ENCODE measurements at places on chromosomes 2 and 18.
A peak's percentile ranks its signal among the peaks of the same experiment; 100 is the strongest.

DNA sequence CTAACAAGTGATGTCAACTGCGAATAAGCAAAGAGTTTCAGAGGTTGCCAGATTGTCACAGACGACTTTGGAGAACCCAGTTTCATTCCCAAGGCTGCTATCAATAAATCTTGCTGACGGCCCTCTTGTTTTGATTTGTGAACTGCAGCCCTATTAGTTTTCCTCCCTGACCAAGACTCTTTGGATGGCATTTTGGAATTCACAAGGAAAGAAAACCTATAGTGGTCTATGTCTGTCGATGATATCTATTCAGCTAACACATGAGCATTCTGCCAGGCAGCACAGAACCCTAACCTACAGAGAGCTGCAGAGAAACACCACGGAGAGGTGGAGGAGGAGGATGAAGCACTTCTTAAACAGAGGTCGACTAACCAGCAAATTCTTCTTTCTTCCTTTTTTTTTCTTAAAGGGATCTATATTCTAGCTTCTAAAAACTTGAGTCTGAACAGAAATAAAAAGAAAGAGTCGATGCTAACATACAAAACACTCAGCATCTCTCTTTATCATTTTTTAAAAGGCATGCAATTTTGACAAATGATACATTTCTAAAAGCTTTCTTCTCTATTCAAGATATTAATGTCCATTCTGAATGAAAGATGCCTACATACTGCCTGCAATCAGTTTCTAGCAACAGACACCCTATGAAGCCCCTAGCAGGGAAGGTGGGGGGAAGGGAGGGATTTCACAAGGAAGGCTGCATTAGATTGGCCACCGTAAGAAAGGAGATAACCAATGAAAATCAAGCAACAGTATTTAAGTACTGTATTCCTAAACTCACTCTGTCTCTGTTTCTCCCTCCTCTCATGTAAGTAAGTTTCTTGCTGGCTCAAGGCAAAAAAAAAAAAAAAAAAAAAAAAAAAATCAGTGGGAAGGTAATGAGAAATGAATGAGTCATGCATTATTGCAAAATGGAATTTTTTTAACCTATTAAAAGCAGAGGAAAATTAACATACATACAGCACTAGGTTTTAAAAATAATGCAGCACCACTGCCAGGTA lies 83.0 kb upstream of the CHRNA1 start:
- peak; percentile 78 for DNase-seq

GRCh38 chr2:31386648-31387047 lies 27.9 kb downstream of the XDH start:
- DNase-seq = no peak

DNA sequence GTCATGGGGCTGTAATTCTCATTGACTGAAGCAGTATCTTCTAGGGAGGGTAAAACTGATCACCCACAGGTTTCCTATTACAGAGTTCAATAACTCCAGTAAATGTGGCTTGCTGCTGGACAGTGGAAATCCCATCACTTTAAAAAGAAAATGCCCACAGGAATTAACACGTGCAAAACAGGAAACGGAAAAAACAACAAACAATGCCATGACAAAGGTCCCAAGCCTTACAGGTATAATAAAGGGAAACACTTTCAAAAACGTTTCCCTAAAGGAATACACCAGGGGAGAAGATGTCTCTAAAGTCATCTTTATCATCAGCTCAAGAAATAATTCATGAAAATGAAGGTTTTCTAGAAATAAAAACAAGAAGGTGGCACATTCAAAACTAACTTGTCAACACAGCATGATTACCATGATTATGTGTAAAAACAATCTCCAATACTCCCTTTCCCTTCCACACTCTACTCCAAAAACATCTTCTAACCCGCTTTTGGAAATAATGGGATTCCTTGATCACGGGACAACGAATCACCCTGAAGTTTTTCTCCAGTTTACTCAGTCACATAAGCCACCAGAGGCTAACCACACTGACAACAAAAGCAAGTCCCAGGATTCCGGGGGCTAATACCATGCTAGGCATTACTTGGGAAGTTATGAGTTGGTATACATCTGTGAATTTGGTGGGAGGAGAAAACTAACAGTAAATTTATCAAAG lies 167.9 kb downstream of the TCF4 start:
- DNase-seq = no peak

- no peak for DNase-seq
Measured at GRCh38 chr2:2832657-2833056, 501.6 kb upstream of the MYT1L start.

DNA sequence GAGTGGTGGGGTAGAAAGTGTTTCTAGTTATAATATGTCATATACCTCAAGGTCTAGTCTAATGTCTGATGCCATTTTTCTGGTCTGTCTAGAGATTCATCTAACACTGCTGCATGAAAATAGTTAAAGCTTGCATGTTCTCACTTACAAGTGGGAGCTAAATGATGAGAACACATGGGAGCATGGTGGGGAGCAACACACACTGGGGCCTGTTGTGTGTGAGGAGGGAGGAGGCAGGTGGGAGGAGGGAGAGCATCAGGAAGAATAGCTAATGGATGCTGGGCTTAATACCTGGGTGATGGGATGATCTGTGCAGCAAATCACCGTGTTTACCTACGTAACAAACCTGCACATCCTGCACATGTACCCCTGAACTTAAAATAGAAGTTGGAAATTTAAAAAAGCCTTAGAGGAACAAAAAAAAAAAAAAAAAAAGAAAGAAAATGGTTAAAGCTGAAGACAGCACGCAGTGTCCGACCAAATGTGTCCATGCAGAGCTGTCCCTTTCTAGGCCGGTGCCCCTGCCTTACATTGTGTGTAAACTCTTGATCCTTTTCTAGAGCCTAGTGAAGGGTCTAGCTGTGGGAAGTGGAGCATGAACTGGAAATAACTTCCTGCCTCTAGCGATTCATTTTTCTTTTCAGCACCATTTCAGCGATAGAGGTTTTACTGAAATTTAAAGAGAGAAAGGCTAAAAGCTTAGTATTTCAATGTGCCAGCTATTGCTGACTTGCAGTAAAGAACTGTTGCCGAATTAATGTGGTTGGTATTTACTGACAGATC lies 94.0 kb downstream of the FMNL2 start:
- no peak for DNase-seq

- no peak for DNase-seq
Measured at GRCh38 chr2:17245906-17246305, 272.3 kb downstream of the RAD51AP2 start.

GRCh38 chr2:44974064-44974715 lies 32.7 kb downstream of the SIX3 start:
- peak; percentile 62 for DNase-seq

DNA sequence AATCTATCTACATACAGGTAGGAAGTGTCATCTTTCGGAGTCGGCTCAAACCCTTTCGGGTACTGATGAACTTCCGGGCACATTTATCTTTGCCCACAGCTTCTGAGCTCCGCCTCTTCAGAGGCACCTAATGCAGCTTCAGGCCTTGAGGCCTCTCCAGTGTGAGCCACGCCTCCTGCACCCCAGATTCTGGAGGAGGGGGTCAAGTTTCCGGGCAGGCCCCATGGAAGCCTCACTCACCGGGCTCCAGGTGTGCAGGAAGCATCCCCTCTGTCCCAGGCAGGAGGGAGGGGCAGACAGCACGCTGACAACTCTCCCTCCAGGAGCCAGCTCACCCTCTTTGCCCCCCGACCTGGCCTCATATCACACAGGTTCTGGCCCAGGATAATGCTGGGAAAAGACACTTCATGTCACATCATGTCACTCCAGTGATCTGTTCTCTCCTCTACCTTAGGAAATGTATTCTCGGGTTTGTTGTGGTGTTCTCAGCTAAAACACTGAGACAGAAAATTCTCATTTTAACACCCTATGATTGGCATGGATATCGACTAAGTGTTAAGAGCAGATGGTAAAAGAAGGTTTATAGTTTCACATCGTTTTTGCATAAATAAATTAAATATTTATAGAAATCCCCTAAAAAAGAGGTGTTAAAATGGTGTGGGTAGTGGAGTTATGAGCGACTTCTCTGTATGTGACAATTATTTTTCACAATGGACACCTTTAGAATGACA lies 46.2 kb upstream of the COPS8 start:
- DNase-seq = no peak

- DNase-seq = no peak
Measured at GRCh38 chr18:8052237-8052701, 485.2 kb downstream of the PTPRM start.

DNA sequence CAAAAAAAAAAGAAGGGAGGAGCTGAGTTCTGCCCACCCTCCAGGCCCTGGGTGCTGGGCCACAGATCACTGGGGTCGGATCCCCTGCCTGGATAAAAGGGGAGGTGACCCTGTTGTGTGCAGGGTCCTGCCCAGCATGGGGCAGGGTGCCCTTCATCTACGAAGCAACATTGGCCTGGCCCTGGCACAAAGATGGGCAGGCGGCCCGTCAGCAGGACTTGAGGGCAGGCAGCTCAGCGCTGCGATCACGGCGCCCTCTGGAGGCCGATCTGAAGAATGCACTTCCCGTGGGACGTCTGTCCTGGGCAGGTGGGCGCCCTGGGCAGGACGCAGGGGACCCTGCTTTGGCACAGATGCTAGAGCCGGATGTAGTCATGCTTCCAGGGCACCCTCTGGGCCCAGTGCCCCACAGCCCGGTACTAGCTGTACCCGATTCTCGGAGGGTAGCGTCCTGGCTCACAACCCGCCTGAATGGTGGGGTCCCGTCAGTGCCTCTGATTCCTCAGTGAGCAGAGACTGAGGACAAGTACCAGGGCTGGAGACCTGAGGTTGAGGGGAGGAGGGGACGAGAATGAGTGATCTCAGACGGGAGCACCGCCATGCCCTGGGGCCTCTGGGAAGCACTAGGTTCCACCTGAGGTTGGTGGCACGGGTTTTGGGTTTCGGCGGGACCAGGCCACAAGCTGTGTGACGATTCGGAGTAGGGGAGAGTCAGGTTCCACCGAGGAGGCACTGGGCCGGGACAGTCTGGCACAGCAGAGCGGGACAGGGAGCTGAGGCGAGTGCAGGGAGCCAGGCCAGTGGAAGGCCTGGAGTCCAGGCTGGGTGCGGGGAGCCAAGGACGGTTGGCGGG lies 18.0 kb downstream of the ARID5A start:
- peak; percentile 91 for DNase-seq

GRCh38 chr2:196660244-196660643 lies 20.7 kb downstream of the CCDC150 start:
- DNase-seq = peak; percentile 13

GRCh38 chr2:114032705-114033104 lies 142.8 kb downstream of the ACTR3 start:
- DNase-seq = no peak

GRCh38 chr18:9994701-9995235 lies 81.0 kb downstream of the VAPA start:
- no peak for DNase-seq

DNA sequence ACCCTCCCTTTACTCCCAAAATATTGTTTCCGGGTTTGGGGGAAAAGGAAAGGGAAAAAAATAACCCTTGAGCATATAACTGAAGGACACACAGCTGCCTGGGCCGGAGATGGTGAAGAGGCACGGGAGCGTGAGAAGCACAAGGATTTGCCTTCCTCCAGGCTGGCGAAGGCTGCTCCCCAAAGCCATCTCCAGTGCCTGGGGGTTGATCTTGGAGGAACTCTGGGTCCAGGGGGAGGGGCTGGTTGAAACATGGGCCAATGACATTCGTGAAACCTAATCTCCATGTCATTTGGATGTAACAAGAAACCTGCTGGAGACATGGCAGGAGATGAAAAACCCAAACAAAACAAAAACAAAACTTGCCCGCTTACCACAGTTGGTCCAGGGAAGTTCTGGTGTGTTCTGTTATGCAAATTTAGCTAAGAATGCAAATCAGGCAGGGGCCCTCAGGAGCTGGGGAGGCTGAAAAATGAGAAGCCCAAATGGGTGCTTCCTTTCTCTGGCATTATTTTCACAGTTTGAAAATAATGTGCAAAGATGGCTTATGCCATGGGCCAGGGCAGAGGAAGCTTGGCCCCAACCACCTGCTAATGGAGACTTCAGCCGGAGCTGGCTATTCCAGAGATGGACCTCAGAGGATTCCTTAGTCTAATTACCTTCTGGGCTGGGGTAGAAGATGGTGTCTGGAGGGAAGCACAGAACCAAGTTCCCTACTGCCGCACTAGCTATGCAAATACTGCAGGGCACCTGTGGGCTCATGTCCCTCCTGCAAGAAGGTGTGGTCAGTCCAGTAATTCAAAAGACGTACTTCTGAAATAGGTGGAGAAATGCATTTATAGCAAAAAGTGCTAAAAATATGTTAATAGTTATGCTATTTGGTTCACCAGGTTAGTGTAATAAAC lies 180.9 kb downstream of the BCL2 start:
- DNase-seq = peak; percentile 59

DNA sequence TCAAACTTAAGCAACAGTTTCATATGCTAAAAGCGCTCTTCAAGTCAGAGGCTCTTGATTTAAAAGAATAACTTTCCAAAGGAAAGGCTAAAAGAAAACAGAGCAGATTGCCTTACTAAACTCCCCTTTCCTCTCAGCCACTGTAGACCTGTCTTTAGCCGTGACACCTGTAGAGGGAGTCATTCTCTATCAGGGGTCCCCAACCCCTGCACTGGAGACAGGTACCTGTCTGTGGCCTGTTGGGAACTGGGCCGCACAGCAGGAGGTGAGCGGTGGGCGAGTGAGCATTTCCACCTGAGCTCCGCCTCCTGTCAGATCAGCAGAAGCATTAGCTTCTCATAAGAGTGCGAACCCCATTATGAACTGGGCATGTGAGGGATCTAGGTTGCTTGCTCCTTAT lies 9.6 kb downstream of the SLC14A1 start:
- DNase-seq = no peak

GRCh38 chr2:236857246-236857645 lies 228.4 kb upstream of the COPS8 start:
- no peak for DNase-seq

- no peak for DNase-seq
Measured at GRCh38 chr2:67627456-67628207, 230.5 kb downstream of the ETAA1 start.

- DNase-seq = no peak
Measured at GRCh38 chr2:107006836-107007235, 120.9 kb upstream of the ST6GAL2 start.
